ENCODE measurements at places on chromosomes 5 and 9. TPM values are rescaled to one million over a fixed set of nuclear protein-coding genes. Genes with fewer than 3 reads are reported as not detected.

IL13 gene
- total RNA-seq, result not detected

STK32A gene
- not detected for total RNA-seq

ACOT12 gene
- total RNA-seq, result not detected

NACC2 gene
- 22.4 TPM for total RNA-seq

CTXN3 gene
- total RNA-seq, result not detected

WNT8A gene
- total RNA-seq, result not detected

NMUR2 gene
- not detected for total RNA-seq

BHMT2 gene
- total RNA-seq, result not detected

PTGES gene
- 116 TPM for total RNA-seq

DIPK1B gene
- total RNA-seq, result 32.6 TPM

ZBTB5 gene
- total RNA-seq, result 8.8 TPM

FOXD1 gene
- total RNA-seq, result 4.0 TPM

PLAC8L1 gene
- not detected for total RNA-seq

ORM1 gene
- total RNA-seq, result not detected

- DNase-seq, result no peak
Observed at GRCh38 chr5:24899180-24899579, 254.4 kb upstream of the CDH10 start.

GRCh38 chr5:111469903-111470302, 42.4 kb downstream of the STARD4 start:
- no peak for DNase-seq

DNA sequence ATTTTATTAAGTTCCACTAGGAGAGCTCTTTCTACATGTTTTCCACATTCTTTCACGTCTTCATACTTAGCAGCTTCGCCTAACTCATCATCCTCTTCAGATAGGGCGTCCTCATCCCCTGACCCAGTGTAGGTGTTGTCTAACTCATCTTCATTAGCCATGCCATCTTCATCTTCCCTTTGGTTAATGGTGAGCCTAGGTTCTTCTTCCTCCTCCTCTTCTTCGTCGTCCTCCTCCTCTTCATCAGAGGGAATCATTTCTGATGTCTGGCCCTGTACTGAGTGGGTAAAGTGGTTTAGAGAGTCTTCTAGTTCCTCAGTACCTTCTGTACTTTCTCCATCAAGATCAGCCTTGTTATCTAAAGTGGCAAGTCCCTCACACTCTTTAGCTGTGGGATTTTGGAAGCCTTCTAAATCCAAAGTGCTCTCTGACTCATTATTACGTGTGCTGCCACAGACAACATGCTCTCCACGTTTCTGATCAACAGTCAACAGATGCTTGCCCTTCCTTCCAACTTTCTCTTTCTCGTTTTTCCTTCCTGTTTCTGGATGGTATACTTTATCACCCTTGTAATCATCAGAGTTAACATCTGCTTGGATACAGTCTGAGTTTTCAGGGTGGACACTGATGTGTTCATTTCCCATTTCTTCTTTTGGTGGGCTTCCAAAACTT, 31.1 kb downstream of the TUT7 start:
- no peak for DNase-seq

DNA sequence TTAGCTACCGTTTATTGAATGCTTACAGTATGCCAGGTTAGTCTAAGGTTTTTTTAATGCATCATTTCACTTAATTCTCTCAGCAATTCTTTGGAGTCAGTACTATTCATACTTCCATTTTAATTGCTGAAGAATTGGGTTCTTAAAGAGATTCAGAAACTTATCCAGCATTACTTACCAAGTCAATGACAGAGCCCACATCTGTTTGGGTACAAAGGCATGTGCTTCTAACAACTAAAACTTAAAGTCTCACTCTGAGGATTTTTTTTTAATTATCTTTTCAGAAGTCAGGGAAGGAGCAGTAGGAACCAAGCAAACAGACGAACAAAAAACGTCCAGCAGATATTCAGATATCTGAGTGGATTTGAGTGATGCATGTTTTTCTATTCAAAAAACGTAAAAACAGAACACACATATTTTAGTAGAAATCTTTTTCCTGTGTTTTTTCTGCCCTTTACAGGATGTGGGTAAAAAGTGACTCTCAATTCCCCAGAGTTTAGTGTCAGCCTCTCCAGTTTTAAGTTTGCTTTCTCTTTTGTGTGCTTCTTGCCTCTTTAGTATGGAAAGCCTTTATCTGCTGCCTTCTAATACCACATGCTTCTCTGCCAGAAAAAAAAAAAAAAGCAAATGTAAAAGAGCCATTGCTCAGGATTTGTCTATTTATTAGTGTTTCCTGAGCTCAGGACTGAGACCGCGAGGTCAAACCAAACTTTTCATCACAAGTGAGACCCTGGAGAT, 118.0 kb downstream of the PRKACG start:
- no peak for DNase-seq

GRCh38 chr9:19288081-19288480, 57.6 kb downstream of the DENND4C start:
- DNase-seq, result no peak

GRCh38 chr5:171639966-171640365, 145.7 kb upstream of the SMIM23 start:
- no peak for DNase-seq

DNA sequence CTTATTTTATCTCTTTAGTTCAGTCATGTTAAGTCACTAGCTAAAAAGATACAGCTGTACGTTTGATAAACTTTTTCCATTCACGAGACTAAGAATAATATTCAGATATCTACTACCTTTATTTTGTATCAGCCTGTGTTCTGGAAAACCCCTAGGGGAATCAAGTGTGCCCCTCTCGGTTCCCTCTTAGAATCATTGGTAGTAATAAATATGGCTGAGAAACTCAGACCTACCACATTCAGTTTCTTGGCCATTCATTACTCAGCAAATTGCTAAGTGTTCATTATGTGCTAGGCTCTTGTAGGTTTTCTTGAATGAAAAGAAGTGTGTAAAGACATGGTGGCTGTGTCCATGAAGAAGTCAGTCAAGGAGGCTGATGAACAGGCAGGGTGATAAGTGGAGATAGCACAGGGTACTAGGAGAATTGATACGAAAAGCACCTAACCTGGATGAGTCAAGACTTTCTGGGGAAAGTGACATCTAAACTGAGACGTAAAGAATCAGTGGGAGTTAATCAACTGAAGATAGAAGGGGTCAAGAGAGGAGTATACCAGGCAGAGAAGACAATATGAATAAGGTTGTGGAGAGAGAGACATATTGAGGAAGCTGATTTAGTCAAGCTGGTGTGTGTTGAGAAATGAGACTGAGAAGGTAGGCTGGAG, 86.2 kb downstream of the CSNK1G3 start:
- DNase-seq, result no peak

DNA sequence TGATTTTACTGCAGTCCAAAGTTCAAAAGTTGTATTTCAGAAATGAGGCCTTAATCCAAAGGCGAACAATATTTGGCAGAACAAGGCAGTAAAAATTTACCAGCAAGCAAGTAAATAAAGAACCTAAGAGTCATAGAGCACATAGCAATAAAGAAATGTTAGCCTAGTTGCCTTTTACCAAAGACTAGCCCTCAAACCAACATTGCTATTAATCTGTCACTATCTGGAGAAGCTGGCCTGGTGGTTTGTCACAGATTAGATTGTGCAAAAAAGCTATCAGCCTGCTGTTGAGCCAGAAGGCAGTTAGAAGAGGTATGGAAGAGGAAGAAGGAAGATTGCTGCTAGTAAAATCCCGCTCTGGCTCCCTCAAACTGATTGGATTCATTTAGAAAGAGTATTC, 304.7 kb upstream of the KLF4 start:
- DNase-seq, result no peak

GRCh38 chr5:140348104-140348503, 1.7 kb upstream of the HBEGF start:
- DNase-seq, result peak; percentile 67

- no peak for DNase-seq
Observed at GRCh38 chr5:158068964-158069363, 210.0 kb upstream of the CLINT1 start.

GRCh38 chr5:165538065-165538464, 2032.6 kb downstream of the MAT2B start:
- DNase-seq, result no peak

DNA sequence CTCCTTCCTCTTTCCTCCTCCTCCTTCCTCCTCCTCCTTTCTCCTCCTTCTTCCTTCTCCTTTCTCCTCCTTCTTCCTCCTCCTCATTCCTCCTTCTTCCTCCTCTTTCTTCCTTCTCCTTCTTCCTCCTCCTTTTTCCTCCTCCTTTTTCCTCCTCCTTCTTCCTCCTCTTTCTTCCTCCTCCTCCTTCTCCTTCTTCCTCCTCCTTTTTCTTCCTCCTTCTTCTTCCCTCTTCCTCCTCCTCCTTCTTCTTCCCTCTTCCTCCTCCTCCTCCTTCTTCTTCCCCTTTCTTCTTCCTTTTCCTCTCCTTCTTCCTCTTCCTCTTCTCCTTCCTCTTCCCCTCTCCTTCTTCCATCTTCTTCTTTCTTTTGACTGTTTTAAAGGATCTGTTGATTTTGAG, 538.8 kb downstream of the TMEM38B start:
- no peak for DNase-seq

GRCh38 chr5:132261881-132262845, 4.7 kb downstream of the PDLIM4 start:
- DNase-seq, result no peak

- DNase-seq, result no peak
Observed at GRCh38 chr9:114002271-114002985, 75.7 kb downstream of the AMBP start.

DNA sequence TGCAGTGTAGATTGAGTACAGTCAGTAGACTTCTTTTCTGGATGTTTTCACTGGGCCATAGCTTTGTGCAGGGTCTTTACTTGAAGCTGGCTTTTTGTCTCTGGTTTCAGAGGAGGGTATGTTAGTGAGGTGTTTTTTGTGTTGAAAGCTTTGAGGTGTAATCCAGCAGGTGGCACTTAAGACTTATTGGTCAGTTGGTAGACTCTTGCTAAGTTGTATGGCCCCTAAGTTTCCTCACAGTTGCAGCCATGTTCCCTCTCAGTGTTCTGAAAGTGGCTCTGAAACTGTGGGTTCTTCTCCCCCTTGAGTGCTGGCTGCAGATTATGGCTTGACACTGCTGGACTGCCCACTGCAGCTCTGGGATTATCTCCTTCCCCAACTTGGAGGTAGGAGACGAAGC, 55.7 kb upstream of the SLC44A1 start:
- DNase-seq, result no peak

DNA sequence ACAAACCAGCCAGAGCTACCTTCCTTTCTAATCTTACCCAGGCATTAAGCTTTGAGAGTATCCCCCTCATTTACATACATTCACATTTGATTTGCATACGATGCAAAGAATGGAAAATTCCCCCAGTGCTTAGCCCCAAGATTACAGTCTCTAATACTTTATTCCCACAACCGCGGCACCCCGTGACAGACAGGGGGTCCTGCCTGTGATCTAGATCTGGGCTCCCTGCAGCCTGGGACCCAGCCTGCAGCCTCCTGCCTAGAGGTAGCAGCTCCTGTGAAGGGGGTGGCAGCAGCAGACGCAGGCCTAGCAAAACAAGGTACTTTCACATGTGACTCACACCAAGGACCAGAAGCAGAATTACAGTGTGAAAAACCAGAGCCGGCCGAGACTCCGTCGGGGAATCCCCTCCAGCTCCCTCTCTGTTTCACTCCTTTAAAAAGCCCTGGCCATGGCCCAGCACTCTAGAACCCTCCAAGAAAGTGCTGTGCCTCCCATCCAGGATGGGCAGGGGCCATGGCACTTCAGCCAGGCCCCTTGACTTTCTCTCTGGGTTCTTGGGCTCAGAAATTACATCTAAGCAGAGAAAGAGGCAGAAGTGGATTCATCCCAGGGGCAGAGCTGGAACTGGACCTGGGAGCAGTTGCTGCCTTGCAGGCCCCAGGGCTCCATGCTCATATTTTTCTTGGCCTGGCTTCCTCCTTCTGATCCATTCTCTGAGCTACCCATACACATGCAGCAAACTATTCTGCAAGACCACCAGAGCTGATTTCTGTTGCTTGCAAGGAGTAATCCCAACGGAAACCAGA, 14.0 kb upstream of the TCF7 start:
- DNase-seq, result no peak

GRCh38 chr5:103178167-103178566, 58.1 kb downstream of the PPIP5K2 start:
- no peak for DNase-seq

DNA sequence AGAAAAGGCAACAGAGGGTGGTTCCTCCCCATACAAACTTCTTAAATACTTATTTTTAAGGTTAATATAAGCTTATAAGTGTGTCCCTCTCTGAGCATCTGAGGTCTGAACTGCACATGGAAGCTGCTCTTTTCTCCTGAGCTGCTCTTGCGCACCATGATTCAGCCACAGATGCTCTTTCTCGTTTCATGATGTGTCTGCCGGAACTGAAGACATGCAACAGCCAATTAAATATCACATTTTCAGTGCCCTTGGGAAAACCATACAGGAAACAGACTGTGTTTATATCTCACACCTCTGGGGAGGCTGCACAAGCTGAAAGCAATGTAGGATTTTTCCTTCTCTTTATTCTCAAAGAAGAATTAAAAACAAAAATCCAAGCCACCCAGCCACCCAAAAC, 96.8 kb upstream of the NREP start:
- DNase-seq, result no peak

- DNase-seq, result no peak
Observed at GRCh38 chr9:111029260-111029659, 9.0 kb downstream of the LPAR1 start.

GRCh38 chr9:121826711-121827110, 175.3 kb downstream of the DAB2IP start:
- DNase-seq, result no peak

- no peak for DNase-seq
Observed at GRCh38 chr5:124737651-124738050, 8.8 kb downstream of the ZNF608 start.

DNA sequence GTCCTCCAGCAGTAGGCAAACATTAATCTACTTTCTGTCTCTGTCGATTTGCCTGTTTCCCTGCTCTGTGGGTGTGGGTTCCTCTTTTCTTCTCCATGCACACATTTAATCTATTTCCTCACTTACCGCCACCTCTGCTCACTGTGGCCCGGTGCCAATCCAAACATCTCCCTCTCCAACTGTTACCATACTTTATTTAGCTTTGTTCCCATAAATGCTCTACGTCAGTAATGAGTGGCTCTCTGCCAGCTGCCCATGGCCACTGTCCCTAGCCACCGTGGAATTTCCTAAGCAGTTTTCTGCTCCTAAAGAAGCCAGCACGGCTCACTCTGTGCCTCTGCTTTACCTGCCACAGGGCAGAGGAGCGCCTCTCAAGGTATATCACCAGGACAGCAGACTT, 19.5 kb upstream of the GOLPH3 start:
- DNase-seq, result peak; percentile 87

DNA sequence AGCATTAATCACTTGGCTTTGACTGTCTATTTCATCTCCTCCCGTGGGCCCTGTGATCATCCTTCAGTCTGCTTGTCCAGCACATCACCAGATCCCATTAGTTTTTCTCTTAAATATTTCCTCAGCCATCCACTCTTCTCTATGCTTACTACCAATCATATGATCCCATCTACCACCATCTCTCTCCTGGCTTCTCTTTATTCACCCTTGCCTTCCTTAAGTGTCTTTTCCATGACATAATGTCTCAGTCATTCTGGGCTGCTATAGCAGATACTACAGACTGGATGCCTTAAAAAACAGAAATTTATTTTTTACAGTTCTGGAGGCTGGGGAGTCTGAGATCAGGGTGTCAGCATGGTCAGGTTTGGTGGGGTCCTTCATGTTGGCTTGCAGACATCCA, 208.4 kb upstream of the PPP1R2B start:
- no peak for DNase-seq

GRCh38 chr9:129617167-129617566, 3.7 kb downstream of the C9orf50 start:
- peak; percentile 71 for DNase-seq

- no peak for DNase-seq
Observed at GRCh38 chr9:31730398-31730797, 654.0 kb upstream of the ACO1 start.

GRCh38 chr9:76561900-76562299, 102.9 kb downstream of the GCNT1 start:
- no peak for DNase-seq

Measured in PC-9 (cell line).